Activated CD8-positive, alpha-beta memory T cell treated with anti-CD3 and anti-CD28 coated beads for 1 hour (primary cell): ENCODE measurements at places on chromosomes 7 and 10.

GRCh38 chr7:89023877-89024276 is 228.3 kb upstream of the TEX47 start:
- no peak for DNase-seq

GRCh38 chr10:30928742-30929141 is 102.9 kb downstream of the ZNF438 start:
- DNase-seq: no peak

GRCh38 chr7:148772297-148773089 is 73.8 kb downstream of the CUL1 start:
- DNase-seq: no peak

GRCh38 chr7:127995156-127995880 is 35.9 kb downstream of the LRRC4 start:
- no peak for DNase-seq

- no peak for DNase-seq
These were observed 57.4 kb downstream of the CHST15 start for GRCh38 chr10:124035928-124036558.
